ENCODE measurements at places on chromosomes 6 and 20.
A peak's percentile ranks its signal among the peaks of the same experiment; 100 is the strongest.

- no peak for DNase-seq
Observed at GRCh38 chr20:62027116-62027515, 38.6 kb downstream of the TAF4 start.

GRCh38 chr6:40968620-40969164 is 70.3 kb downstream of the UNC5CL start:
- no peak for DNase-seq

DNA sequence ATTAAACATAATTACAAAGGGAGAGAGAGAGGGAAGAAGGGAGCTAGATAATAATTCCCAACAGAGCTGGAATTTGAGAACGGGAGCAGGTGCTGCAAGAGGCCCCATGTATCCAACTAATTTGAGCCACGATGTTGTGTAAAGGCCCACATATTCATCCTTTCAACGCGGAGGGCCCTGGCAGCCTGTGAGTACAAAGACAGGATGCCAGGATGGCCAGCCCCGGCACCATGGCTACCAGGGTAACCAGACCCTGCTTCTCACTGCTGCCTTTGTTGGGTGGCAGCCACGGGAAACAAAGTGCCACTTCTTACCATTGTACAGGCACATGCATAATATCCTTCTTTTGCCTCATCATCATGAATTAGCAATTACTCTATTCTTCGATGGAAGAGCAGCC is 492.0 kb upstream of the NRSN1 start:
- no peak for DNase-seq

DNA sequence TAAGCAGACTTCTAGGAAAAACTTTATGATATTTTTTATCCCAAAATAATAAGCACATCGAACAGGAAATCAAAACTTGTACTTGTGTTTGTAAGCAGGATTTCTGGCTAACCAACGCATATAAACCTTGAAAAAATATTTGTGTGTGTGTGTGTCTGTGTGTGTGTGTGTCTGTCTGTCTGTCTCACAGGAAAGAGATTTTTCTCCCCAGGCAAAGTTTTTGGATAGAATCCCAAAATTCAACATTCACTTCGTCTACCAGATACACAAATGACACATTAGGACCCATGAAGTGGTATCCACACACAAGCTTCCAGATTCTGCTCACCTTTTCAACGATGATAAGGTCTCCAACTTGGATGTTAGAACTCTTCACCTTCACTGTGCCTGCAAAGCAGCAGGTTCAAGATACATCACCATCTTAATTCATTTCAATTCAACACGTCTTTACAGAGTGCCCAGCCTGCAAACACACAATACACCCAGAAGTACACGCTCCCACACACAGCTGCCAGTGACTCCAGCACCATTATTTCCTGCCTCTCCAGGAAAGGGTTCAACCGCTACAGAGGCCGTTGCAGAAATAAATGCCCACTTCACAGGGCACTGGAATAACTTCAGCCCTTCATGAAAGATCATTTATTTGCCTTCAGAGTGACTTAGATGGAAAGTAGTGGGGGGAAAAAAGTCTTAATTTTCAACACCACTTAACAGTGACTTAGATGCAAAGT is 70.9 kb downstream of the ATP9A start:
- DNase-seq: no peak

- peak; percentile 38 for DNase-seq
Observed at GRCh38 chr6:33428224-33428965, 8.5 kb downstream of the SYNGAP1 start.

GRCh38 chr6:1605004-1605892 is 4.5 kb upstream of the FOXC1 start:
- no peak for DNase-seq

- no peak for DNase-seq
Observed at GRCh38 chr6:19805129-19805481, 32.1 kb upstream of the ID4 start.

- DNase-seq: no peak
Observed at GRCh38 chr6:153043719-153044118, 41.2 kb upstream of the MTRF1L start.

GRCh38 chr6:145445674-145446073 is 289.6 kb downstream of the EPM2A start:
- DNase-seq: no peak
